ENCODE measurements at places on chromosomes 5 and 9.
A peak's percentile ranks its signal among the peaks of the same experiment; 100 is the strongest.

GRCh38 chr5:167244583-167244982, 1046.9 kb upstream of the WWC1 start:
- DNase-seq: no peak

- DNase-seq: no peak
These were observed 240.0 kb downstream of the SMARCA2 start for GRCh38 chr9:2255128-2255527.

DNA sequence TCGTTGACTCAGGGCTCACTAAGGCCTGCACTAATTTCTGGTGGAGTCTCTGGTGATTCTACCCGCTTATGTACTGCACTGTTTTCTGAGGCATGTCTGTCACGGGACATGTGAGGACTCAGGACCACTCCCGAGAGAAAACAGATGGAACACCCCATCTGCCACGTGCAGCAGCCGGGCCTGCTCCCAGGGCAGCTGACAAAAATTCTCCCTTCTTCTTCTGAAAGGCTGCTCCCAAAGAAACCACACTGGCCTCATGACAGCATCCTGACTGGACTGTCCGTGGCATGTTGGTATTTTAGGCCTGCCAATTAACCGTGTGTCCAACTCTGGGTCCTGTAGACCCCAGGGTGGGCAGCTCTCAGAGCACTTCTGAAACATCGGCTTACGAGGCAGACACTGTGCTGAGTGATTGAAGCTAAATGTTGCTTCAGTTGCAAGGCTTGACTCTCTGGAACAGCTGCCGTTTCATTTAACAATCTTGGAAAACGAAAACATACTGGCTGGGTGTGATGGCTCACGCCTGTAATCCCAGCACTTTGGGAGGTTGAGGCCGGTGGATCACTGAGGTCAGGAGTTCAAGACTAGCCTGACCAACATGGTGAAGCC, 39.0 kb downstream of the FAM240B start:
- no peak for DNase-seq

GRCh38 chr5:68369457-68370125, 154.0 kb downstream of the PIK3R1 start:
- peak; percentile 68 for DNase-seq

- no peak for DNase-seq
These were observed 27.1 kb downstream of the IRX4 start for GRCh38 chr5:1855596-1855995.

All from activated effector memory CD4-positive, alpha-beta T cell treated with anti-CD3 and anti-CD28 coated beads, Interleukin-2, amount 50 U/mL, for 16 hours (primary cell).